ENCODE measurements at places on chromosomes 7 and 10.

DNA sequence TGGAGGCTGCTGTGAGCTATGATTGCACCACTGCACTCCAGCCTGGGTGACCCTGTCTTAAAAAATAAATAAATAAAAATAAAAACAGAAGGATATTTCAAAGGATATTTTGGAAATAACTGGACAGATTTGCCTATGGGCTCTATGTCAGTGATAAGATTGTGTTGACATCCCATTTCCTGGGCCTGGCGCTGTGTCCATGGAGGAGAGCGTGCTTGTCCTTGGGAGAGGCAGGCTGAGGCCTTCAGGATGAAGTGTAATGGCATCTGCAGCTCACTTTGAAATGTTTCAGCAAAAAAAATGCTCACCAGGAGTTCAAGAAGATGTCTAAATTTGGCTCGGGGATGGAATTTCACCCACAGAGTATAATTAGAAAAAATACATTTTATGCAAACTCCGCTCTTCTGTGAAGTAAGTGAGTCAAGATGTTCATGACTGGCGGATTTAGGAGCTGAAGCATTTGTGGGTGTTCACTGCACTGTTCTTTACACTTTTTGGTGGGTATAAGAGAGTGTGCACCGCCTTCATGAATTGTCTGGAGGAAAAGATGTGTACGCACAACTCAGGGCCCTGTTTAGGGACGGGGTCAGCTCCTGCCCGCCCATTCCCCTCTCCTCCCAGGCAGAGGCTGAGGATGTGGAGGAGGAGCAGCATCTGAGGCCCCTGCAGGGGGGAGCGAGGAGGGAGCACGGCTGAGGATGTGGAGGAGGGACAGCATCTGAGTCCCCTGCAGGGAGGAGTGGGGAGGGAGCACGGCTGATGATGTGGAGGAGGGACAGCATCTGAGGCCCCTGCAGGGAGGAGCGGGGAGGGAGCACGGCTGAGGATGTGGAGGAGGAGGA lies 18.5 kb upstream of the FOXL3 start:
- DNase-seq: no peak

DNA sequence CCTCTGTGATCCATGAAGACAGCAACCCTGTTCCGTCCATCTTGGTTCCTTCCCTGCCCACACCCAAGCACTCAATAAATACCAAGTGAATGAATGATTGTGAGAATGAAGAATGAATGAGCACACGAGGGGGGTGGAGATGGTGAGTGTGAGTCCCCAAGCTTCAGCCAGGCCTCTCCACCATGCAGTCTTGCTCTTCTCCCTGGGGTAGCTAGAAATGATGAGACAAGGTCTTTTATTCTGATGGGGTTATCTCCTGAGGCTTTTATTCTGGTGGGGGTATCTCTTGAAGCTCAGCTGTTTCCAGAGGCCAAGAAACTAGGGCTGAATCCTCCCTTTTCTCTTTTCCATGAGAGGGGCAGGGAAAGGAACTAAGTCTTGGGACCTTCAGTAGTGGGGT lies 57.0 kb downstream of the ELFN1 start:
- DNase-seq: no peak

- DNase-seq: no peak
Observed at GRCh38 chr7:99997545-99998137, 17.8 kb upstream of the ZKSCAN1 start.

GRCh38 chr10:79380946-79381721 lies 33.9 kb downstream of the PPIF start:
- no peak for DNase-seq

GRCh38 chr7:91880016-91880412 lies 488 bp downstream of the MTERF1 start:
- DNase-seq: no peak

- DNase-seq: no peak
Observed at GRCh38 chr7:80760292-80760691, 121.8 kb downstream of the CD36 start.

DNA sequence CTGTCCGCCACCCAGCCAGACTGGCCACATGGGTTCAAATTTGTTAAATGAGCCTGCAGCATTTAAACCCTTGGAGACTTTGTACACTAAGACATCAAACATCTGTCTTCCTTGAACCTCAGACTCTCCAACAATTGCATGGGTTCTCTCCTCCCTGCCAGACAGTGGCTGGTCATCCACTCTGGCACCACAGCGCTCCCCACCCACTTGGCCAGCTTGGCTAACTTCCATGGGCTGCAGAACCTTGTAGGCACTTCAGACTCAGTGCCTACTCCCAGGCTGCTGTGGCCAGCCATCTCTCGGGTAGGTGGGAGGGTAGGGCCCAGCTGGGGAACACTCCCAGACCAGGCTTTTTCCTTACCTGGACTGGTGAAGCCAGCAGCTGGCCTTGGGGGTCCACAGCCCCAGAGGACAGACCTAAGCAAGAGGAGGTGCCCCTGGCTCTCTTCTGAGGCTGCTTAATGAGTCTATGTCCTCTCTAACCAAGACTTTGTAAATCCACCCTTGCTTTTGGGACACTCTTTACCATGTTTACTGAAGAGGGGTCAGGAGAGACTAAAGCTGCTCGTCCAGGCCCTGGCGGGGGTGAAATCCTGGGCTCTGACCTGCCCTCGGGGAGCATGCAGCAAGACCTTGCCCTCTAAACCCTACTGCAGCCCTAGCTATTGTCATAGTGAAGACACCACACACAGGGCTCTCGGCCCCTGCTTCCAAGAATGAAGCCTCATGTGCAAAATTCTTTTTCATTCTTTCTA lies 82.7 kb downstream of the ARHGAP22 start:
- DNase-seq: no peak

- DNase-seq: no peak
Observed at GRCh38 chr7:155166673-155167370, 96.7 kb downstream of the HTR5A start.

DNA sequence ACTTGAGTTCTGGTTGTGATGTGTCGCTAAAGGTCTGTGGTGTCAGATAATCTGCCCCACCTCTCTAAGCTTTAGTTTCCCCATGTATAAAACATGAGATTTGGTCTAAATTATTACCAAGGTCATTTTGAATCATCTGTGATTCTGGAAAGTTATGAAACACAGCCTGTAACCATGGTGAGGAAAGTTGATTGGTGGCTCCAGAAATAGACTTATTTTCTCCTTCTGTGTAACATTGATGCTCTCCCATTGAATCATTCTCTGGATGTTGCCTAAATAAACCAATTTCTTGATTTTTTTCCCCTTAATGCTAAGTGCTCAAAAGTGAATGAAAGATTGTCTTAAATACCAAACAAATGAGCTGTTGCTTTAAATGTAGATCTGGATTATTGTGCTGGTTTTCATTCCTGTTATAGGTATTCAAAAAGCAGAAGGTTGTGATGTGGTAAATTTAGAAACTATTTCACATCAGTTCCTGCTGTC lies 30.0 kb upstream of the PCGF5 start:
- no peak for DNase-seq

GRCh38 chr7:16982640-16983350 lies 101.0 kb upstream of the AGR3 start:
- no peak for DNase-seq

GRCh38 chr7:147207988-147208387 lies 1091.4 kb downstream of the CNTNAP2 start:
- no peak for DNase-seq

- no peak for DNase-seq
Observed at GRCh38 chr10:78859769-78860168, 209.0 kb upstream of the ZMIZ1 start.

- no peak for DNase-seq
Observed at GRCh38 chr10:65891073-65891981, 1034.5 kb upstream of the LRRTM3 start.

Data from esophagus squamous epithelium (tissue), 5 donors.